ENCODE measurements at places on chromosomes 7 and 10.

DNA sequence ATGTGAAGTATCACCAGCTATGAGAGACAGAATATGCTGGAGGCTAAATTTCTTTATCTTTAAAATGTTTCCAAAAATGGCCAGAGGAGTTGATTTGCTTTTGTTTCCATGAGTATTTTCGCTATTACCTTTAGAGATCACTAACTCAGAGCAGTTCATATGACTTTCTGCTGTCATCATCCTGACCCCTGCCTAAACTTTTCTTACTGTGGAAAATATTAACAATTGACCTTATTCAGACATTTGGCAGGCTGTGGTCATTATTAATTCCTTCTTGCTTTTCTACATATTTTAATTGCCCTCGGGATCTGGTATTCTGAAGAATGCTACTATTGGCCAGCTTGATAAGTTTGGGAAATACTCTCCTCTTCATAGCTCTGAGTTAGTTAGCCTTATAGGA is 156.5 kb downstream of the EXOC4 start:
- no peak for DNase-seq

- no peak for DNase-seq
These were observed 10.8 kb downstream of the MTERF1 start for GRCh38 chr7:91869661-91870060.

DNA sequence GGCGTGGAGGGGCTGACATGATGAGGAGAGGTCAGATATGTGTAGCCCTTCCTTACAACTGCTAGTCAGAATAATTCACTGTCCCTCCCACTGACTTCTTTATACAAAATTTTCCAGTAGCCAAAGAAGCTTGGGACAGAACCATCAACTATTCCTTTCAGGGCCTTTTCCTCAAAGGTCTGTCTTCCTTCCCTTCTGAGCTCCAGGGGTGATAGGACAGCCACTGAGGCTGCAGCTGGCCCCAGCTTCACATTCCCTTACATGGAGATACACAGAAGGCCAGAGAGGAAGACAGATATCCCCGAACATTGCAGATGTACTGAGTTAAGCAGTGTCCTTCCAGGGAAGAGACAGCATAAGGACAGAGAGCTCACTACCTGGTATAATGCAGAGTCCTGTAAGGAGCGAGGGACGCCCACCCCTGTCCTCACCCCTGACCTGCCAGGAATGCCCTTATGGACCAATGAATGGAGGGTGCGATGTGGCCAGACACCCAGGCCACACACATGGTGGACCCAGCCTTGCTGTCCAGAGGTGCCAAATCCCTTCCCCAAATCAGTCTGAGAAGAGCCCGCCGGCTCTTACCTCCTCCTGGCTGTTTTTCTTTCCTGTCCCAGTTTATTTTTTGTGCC is 754.7 kb downstream of the GRID1 start:
- no peak for DNase-seq

DNA sequence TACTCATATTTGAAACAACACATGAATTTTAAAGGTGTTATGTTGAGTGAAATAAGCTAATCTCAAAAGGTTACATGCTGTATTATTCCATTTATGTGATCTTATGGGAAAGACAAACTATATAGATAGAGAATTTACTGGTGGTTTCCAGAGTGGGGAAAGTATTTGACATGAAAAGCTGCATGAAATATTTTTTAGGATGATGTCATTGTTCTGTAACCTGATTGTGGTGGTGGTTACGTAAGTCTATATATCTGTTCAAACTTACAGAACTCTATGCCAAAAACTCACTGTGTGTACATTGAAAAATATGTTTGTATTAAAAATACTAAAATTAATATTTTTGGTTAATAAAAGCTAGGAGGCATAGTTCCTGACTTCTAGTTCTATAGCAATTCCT is 453.0 kb downstream of the SORCS3 start:
- no peak for DNase-seq

GRCh38 chr7:18889436-18889835 is 228.0 kb downstream of the TWIST1 start:
- no peak for DNase-seq

DNA sequence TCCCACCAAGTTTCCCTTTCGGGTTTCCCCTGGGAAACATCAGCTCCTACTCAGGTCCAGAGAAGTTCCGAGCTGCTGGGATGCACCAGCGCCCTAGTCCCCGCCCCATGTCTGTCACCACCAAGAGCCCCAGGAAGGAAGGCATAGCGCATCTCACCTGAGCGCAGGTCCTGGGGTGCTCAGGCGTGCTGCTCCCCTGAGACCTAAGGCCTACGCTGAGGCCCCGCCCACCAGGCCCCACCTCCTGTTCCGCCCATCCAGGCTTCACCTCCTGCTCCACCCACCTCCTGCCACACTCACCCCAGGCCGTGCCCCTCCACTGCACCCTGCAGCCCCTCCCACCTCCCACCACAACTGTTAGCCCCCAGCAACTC is 1.2 kb upstream of the TFR2 start:
- DNase-seq: peak; percentile 58

GRCh38 chr10:96468845-96469244 is 44.9 kb downstream of the TLL2 start:
- DNase-seq: no peak

- peak; percentile 7 for DNase-seq
These were observed 57.6 kb downstream of the MKI67 start for GRCh38 chr10:128068398-128069285.

- DNase-seq: peak; percentile 38
These were observed 560.0 kb upstream of the GALNT17 start for GRCh38 chr7:70571961-70572360.

GRCh38 chr7:776992-777727 is 50.1 kb upstream of the PRKAR1B start:
- no peak for DNase-seq

DNA sequence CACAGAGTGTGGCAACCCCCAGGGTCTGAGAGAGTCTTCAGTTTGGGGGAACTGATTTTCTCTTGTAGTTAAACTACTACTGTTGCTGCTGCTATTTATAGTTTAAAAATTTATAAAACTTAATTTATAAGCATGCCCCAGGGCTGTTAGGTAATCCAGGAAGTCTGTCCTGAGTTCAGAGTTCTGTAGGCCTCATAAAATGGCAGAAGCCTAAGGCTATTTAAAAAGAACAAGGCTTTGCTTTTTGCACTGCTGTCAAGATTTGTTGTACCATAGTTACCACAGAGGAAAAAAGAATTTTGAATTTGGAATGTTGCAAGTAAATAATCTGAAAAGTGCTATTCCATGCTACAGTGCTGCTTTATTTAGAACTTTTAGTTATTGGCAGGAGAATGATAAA is 66.1 kb downstream of the AGK start:
- no peak for DNase-seq

DNA sequence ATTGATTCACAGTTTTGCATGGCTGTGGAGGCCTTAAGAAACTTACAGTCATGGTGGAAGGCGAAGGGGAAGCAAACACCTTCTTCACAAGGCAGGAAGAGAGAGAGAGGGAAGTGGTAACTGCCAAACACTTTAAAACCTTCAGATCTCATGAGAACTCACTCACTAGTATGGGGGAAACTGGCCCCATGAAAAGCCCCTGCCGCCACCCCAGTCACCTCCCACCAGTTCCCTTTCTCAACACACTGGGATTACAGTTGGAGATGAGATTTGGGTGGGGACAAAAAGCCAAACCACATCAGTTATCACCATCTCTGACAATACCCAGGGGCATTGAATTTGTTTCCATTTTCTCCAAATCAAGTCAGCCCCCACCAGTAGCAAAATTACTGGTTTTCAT is 740.4 kb downstream of the GATA3 start:
- no peak for DNase-seq

GRCh38 chr10:4260483-4261124 is 475.6 kb upstream of the KLF6 start:
- DNase-seq: no peak

DNA sequence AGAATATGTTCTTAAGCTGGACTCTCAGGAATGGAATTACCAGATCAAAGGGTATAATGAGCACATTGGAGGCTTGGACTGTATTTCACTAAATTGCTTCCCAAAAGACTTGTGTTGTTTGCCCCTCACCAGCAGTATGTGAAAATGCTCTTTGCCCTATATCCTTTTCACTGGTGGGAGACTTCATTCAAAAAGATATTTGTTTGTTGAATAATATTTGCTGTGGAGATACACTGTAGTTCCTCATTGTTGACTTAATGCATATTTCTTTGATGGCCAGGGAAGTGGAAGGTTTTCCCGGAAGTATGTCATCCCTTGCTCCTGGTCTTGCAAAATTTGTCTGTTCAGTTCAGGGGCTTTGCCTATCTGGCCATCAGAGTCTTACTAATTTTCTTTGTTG is 19.4 kb downstream of the GSTO2 start:
- DNase-seq: no peak

DNA sequence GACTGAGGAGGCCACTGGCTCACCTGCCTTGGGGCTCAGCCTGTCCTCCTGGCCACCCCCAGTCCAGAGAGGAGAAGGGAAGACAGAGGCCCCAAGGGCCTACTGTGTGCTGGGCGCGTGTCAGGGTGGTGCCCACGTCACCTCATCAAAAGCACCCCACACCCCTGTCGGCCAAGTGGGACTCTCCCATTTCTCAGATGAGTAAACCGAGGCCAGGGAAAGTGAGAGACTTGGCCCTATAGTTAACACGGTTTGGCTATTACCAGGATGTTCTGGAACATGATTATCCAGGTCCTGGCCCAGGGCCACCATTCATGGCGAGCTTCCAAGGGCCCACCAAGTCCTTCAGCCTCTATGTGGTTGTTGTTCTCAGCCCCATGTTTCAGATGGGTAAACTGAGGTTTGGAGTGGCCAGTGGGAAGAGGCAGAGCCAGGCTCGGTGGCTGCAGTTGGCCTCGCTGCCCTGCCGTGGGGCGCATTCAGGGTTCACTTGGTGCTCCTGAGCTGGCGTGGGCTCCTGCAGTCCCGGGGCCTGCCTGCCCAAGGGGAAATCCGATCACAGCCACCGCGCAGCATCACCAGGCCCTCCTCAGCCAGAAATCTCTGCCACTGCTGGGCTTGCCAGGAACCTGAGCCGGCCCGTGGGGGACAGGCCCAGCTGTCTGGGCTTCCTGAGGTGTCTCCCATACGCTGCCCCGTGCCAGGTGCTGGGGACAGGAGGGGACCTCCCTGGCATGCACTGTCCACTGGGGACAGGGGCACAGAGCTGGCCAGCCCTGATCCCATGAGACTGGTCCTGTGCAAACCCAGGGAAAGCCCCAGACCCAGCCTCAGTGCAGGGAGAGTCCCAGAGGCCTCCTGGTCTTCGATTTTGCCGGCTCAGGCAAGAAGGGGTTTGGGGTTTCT is 117.7 kb upstream of the TNRC18 start:
- no peak for DNase-seq

DNA sequence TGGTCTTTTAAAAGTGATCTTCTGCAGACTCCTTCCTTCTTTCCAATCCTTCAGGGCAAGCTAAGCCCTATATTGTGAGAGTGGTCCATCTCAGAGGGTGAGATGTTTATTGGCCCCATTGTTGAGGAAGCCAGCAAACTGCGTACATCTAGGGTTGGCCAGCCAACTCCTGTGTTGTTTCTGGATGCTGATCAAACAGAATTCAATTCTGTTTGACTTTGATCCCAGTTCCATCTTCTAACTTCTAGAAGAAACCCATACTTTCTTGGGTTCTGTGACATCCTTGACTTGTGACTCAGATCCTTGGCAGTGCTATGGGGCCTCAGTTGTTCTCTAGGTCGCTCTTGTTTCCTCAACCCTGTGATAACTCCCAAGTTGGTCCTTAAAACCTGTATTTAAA is 116.2 kb downstream of the LSMEM1 start:
- no peak for DNase-seq

GRCh38 chr10:10821926-10822325 is 195.7 kb upstream of the CELF2 start:
- no peak for DNase-seq

DNA sequence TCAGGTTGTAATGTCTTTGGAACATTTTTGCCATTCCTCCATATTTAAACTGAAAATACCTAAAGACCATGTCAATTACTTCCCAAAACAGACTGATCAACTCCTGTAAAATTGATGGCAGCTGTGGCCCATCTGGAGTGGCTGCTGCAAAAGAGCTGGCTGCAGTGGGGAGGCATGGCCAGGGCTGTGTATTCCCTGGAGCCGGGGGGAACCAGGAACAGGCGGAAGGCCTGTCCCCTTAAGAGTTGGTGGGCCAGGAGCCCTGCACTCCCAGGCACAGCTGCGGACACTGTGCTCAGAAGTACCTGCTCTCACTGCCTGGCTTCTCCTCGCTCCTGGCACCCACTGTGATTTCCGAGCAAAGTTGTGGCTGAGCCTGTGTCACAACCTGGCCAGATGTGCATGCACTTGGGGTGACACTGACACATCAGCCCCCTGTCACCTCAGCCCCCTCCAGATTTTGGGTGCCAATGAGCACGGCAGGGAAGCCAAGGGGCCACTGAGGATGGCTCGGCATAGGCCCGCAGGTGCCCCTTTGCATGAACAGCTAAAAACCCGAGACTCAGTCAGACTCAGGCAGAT is 116.1 kb downstream of the DGKB start:
- DNase-seq: no peak

DNA sequence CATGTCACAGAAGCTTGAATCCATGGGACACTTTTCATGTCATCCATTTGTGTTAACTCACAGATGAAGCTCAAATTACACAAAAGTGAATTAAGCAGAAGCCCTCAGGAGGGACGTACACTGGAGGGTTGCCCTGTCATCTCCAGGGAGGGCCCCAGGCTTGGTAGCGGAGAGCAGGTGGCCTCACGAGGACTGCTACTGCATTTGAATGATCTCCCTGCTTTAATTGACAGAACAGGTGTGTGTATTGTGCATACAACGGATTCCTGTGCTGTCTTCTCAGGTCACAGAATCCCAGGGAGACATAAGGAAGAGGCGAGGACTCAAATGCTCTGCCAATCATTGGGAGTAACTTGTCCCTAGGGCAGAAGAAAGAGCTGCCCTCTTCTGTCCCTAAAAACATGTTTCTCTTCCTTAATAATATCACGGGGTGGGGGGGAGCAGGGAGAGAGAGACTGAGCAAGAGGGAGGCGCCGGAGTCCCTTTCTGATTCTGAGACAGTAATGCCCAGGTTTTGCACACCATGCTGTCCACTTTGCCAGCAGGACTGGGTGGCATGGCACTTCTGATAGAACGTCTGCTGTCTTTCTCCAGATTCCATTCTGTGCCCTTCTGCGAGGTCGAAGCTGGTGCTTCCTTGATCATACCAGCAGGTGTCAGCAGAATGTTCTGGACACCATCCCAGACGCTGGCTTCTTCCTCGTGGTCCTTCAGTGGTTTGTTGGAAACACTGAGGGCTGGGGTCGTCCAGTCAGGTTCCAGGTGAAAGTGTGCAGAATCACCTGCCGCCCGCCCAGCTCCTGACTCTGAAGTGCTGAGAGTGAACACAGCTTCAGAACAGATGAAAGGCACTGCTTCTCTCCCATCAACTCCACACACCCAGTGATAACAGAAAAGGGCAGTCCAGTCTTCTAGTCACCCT is 26.2 kb upstream of the RASGEF1A start:
- DNase-seq: peak; percentile 65

DNA sequence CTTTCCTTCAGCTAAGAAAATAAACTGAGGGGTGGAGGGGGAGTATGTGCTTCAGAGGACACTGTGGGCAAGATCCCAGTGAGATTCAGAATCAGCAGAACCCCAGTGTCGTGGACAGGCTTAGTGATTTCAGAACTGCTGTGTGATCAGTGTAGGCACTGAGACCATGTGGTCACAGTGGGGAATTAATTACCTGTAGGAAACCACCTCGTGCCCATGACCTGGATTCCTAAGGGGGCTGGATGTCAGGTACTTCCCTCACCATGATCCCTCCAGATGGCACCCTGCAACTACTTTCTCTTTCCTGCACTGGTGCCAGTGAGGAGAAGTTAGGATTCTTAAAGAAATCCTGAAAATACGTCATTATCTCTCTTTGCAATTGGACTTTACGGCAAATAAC is 64.4 kb downstream of the HBP1 start:
- no peak for DNase-seq

- DNase-seq: no peak
These were observed 2.2 kb downstream of the IFT22 start for GRCh38 chr7:101319401-101319800.

GRCh38 chr7:102463841-102464576 is 654 bp downstream of the ALKBH4 start:
- no peak for DNase-seq

Measured in transverse colon (tissue), 4 donors.